NCI-H1694 (cell line): ENCODE measurements at places on chromosomes 13 and 19.
A peak's percentile ranks its signal among the peaks of the same experiment; 100 is the strongest.

GRCh38 chr13:100646030-100646673, 28.4 kb downstream of the TMTC4 start:
- peak; percentile 33 for DNase-seq

GRCh38 chr13:93867481-93867880, 612.0 kb downstream of the DCT start:
- DNase-seq: no peak

GRCh38 chr13:20993211-20993610, 68.2 kb downstream of the LATS2 start:
- no peak for DNase-seq

DNA sequence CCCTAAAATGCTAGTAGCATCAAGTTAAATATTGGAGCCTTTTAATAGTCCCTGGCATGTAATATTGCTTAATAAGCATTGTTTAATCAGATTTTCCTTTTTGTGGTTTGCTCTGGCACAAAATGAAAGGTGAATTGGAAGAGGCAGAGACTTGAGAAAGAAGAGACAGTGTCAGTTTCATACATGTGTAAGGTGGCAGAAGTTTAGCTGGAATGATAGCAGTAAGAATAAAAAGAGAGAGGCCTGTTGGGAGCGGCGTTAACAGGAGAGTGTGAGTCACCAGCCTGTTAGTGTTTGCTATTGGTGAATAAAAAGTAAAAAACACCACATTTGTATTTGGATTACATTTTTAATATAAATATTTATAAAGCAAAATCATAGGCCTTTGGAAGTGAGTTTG, 145.3 kb downstream of the PDS5B start:
- no peak for DNase-seq

DNA sequence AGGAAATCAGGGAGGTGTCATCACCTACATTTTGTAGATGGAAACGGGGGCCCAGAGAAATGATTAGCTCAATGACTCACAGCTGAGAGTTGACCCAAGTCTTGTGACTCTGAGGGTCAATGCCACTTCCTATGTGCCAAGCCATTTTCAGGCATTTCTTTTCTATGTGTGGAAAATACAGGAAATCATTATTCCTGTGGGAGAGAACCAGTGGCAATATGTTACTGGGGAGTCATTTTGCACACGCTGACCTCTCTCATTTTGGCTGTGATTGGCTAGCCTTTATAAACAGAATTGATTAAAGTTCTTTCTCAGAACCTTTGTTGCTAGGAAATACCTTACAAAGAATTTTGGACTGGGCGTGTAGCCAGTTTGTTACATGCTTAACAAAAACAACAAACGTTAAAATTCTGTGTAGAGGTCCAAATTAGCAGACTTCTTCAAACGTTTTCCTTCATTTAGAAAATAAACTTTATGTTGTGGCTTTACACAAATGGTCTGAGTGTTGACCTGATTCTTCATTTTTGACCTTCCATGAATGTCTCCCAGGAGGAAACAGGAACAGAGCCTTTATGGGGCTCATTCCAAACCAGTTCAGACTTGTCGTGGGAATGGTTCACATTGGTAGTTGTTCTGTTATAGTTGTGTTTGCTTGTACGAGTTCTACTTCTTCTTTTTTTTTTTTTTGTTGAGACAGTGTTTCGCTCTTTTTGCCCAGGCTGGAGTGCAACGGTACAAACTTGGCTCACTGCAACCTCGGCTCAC, 11.4 kb downstream of the PCCA start:
- DNase-seq: no peak

DNA sequence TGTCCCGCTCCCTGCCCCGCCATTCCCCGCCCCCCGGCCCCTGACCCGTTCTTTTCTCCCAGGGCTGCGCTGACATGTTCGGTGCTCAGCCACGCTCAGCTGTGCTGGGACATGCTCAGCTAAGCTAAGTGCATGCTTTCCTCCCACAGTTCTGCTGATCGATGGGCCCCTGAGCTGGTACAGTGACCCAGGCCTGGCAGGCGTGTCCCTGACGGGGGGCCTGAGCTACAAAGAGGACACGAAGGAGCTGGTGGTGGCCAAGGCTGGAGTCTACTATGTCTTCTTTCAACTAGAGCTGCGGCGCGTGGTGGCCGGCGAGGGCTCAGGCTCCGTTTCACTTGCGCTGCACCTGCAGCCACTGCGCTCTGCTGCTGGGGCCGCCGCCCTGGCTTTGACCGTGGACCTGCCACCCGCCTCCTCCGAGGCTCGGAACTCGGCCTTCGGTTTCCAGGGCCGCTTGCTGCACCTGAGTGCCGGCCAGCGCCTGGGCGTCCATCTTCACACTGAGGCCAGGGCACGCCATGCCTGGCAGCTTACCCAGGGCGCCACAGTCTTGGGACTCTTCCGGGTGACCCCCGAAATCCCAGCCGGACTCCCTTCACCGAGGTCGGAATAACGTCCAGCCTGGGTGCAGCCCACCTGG, 3.7 kb downstream of the TNFSF9 start:
- no peak for DNase-seq

GRCh38 chr19:38945562-38946228, 15.0 kb downstream of the MRPS12 start:
- DNase-seq: no peak

GRCh38 chr13:110841846-110842245, 73.0 kb downstream of the ANKRD10 start:
- no peak for DNase-seq

GRCh38 chr13:21426238-21426637, 32.9 kb downstream of the ZDHHC20 start:
- no peak for DNase-seq

- no peak for DNase-seq
These were observed 83.1 kb downstream of the B3GLCT start for GRCh38 chr13:31282741-31283455.

GRCh38 chr13:29484796-29485195, 110.7 kb downstream of the SLC7A1 start:
- DNase-seq: no peak

DNA sequence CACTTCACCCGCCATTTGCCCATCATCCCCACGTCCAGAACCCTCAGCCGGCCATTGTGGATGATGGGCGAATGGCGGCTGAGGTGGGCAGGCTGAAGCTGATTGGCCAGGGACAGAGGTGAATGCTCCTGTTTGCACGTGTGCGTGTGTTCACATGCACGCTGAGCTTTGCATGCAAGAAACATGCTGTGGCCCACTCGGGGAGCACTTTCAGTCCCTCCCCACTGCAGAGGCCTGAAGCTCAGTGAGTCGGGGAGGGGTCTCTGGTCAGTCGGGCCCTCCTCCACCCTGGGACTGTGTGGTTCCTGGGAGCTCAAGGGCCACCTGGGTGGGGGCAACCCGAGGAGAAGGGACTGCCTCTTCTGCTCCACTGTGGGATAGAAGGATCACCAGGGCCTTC, 24.9 kb downstream of the CEBPA start:
- no peak for DNase-seq

DNA sequence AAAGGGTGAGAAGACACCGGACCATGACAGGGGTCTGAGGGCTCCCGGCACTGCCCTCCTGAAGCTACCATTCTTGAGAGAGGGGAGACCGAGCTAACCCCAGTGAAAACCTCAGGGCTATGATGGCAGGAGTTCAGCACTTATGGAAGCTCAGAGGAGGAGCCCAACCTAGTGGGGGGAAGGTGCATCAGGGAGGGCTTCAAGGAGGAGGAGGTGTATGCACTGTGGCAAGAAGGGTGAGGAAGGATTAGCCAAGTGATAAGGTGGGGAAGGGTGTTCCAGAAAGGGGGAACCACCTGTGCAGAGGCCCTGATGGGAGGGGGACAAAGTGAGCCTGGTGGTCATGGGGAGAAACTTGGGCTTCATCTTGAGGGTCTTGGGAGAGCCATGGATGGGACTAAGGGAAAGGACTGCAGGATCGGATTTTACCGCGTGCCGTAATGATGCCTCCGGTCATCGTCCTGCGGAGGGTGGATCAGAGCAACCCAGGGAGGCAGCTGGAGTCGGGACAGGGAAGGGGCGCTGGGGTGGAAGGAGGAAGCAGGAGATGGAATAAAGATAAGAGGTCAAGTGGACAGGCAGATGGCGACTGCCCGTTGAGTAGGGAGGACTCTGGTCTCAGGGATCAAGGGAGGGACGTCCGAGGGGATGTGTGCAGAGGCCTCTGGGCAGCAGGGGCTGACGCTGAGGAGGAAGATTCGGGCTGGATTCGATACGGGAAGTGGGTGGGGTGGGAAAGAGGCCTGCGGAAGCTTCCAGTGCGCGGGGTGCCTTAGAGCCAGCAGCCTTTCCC, 13.3 kb upstream of the PSMD8 start:
- DNase-seq: no peak

DNA sequence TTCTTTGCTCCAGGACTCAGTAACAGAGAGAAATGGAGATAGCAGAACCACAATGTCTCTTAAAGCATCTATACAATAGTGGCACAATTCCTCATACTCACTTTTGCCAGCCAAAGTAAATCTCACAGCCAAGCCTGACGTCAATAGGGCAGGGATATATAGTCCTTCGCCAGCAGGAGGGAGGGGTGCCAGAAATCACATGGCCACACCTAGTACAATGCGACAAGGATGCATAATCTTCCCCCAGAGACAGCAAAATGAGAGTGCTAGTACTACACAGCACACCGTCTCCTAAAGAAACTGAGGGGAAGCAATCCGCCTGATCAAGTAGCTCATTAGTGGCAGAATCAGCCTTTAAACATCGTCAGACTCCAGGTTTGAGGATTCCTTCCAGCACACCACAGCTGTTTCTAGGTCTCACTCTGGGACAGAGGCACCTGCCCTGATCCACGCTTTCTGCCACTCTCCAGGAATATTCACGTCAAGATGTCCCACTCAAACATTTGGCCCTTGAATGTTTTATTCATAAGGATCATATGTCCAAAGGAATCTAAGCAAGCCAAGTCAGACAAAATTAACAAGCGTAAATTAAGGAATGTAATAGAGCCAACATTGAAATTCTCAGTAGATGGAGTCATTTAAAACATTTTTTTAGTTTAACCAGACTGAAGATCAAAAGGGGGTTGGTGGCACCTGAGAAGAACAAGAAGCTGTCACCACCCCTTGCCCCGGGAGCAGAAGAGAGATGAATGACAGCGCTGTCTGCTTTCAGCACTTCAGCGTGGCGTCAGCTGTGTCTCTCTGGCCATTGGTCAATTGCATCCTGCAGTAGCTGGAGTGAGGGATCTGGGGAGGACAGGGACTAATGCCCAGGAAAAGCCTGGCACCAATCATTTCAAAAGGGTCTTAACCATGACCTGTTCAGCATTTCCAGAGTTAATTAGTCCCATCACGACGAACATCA, 63.5 kb upstream of the SERP2 start:
- no peak for DNase-seq

GRCh38 chr19:12757544-12758274, 6.1 kb downstream of the BEST2 start:
- peak; percentile 6 for DNase-seq

DNA sequence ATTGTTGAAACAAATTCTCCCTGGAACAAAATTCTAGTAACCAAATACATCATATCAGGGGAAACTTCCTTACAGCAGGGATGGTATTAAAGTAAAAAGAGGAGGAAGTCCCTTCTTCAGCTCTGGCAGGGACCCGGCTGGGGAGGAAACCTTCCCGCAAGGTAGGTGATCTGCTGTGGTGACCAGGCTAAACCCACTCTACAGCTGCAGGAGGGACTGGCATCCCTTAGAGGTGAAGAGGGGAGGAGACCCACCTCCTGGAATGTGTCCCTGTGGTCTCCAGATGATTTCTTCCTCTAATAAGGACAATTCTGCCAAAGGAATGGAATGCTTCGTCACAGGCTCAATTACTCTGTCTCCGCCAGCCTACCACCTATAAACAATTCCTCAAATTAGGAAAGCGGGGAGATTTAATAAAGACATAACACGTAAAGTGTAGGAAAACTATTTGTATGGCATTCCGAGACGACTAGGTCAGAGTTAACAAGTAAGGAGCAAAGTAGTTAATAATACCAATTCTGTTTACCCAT, 637 bp upstream of the PDS5B start:
- DNase-seq: no peak

DNA sequence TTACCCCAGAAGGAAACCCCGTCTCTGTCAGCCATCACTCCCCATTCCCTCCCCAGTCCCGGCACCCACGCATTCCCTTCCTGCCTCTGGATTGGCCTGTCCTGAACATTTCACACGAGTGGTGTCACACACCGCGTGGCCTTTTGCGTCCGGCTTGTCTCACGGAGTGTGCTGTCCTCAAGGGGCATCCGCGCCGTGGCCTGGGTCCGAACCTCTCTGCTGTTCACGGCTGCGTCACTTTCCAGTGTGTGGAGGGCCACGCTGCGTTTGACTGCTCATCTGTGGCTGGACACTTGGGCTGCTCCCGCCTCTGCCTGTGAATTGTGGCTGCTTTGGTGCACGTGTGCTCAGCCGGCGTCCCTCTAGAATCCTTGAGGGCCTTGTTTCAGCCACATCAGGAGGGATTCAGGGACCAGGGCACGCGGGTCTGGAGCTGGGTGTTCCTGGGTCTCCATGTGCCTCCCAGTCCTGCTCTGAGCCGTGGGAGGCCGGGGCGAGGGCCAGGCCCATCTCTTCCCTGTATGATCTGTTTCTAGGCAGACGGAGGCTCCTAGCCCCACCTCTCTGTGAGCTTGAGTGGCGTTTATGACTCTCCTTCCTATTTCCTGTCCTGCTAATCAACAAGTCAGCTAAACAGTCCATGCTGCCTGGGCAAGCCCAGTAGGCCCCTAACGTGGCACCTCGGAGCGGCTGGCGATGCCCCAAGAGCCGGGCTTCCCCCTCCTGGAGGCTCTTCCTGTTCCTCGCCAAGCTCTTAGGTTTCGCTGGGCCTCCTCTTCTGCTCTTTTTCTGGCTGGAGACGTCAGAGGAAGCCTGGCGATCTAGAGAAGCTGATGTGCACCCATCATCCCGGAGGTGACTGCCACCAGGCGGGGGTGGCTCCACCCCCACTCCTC, 8.1 kb downstream of the STK11 start:
- DNase-seq: no peak

- DNase-seq: no peak
These were observed 310.1 kb downstream of the TSHZ3 start for GRCh38 chr19:31039151-31039550.

DNA sequence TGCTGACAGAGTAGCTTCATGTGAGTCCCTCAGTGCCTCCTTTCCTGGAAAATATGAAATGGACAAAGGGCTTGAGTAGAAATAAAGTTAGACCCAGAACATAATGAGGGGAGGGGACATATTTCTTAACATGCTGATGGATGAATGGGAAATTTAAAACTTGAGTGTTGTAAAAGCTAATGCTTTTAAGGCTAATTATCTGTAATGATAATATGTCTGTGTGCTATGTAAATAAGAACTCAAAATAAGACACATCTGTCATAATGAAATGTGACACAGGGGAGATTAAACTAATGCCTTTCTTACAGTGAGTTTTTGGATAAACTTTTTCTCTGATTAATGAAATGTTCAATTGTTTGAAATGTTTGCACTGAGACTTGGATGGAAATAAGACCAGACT, 65.8 kb upstream of the RFXAP start:
- no peak for DNase-seq

GRCh38 chr19:9969688-9969975, 33.3 kb upstream of the OLFM2 start:
- no peak for DNase-seq

GRCh38 chr13:45943120-45943519, 91.6 kb upstream of the SIAH3 start:
- DNase-seq: no peak

GRCh38 chr13:72166102-72166650, 299.2 kb upstream of the DACH1 start:
- no peak for DNase-seq
